Gastrocnemius medialis (tissue), 4 donors: ENCODE measurements at places on chromosomes 1 and 21. TPM values are rescaled to one million over a fixed set of nuclear protein-coding genes. Genes with fewer than 3 reads are reported as not detected.

DNA sequence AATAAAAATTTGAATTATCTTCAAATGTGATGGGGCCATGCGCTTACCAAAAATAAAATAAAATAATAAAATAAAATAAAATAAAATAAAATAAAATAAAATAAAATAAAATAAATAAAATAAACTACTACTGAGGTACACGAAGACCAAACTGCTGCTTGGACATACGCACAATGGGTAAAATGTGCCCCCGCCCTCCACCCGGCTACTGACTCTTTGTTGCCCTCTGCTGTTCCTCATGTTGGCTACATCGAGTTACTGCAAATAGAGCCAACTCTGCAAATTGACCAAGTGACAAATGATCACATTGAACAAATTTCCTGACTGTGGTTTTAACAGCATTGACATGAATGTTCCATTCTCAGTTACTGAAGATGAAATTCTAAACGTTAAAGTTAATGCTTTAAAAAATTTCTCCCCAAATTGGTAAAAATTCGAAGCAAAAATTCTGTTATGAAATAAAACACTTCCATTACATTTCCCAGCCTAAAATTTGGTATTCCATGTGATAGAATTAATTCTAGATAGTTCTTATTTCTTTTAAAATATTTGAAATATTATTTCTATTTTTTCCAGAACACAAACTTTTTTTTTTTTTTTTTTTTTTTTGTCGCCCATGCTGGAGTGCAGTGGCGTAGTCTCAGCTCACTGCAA is 18.8 kb upstream of the MAP1LC3C start:
- no peaks in the 10 kb centered on the region for H3K27me3 ChIP-seq
- H3K27ac ChIP-seq: no peak overlapping the region
- peak; percentile 6 for DNase-seq
- no peaks in the 10 kb centered on the region for H3K4me1 ChIP-seq
- H3K36me3 ChIP-seq: no peaks in the 10 kb centered on the region

- H3K4me1 ChIP-seq: no peaks in the 10 kb centered on the region
- no peak for DNase-seq
- H3K27me3 ChIP-seq: no peaks in the 10 kb centered on the region
- H3K36me3 ChIP-seq: no peaks in the 10 kb centered on the region
Measured at GRCh38 chr21:17690078-17690494, 77.4 kb upstream of the BTG3 start.

- H3K4me1 ChIP-seq: peaks cover 58% of the 10 kb centered on the region
- peak; percentile 40 for DNase-seq
- H3K27ac ChIP-seq: peak overlapping the region; percentile 73
- no peak overlapping the region for H3K4me3 ChIP-seq
- H3K27me3 ChIP-seq: no peaks in the 10 kb centered on the region
- H3K36me3 ChIP-seq: no peaks in the 10 kb centered on the region
Measured at GRCh38 chr1:170685166-170685565, 21.2 kb downstream of the PRRX1 start.

Gene MPL
- total RNA-seq: not detected

Gene SPATA45
- not detected for total RNA-seq

Gene CELA3A
- not detected for total RNA-seq
